ENCODE measurements at places on chromosomes 3 and 15.

- DNase-seq, result peak; percentile 2
These were observed 21.0 kb downstream of the DUOX2 start for GRCh38 chr15:45093013-45093412.

GRCh38 chr3:45597581-45597980 is 3.0 kb downstream of the LIMD1 start:
- no peak for DNase-seq

- peak; percentile 86 for DNase-seq
These were observed 5.9 kb downstream of the FLNB start for GRCh38 chr3:58013973-58014649.

GRCh38 chr3:165464736-165465135 is 268.6 kb upstream of the SLITRK3 start:
- DNase-seq, result no peak

DNA sequence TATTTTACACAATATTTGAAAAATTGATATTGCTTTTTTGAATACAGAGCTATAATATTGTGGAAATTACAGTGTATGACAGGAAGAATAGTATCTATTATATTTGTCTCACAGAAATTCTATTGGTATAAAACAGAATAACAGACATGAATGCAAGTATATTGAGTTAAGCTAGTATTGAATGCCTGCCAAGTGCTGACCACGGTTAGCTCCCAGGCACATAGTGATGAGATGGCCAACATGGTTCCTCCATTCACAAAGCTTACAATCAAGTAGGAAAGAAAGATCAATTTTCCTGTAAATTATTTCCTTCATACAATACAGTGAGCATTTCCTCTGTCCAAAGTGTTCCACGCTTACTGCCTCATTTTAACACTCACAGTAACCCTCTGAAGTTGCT is 67.6 kb downstream of the TP63 start:
- DNase-seq, result no peak

- no peak for DNase-seq
These were observed 54.3 kb downstream of the OXNAD1 start for GRCh38 chr3:16319307-16319706.

DNA sequence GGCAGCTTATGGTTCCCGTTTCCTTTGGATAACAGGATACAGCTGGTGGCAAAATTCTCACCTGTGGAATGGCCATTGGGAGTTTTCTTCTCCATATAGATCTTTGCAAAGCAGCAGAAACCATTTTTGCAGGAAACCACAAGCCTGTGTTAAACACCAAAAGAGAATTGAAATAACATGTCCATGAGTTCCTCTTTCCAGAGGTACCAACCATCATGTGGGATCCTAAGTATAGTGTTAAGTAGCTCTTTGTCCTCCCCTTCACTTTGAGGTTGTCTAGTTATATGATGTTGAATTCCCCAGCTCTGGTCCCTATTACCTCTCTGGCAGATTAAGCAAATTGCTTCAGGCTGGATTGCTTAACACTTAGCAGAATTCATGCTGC is 94.9 kb downstream of the AKAP13 start:
- DNase-seq, result no peak

GRCh38 chr15:97961067-97961954 is 808 bp downstream of the ARRDC4 start:
- DNase-seq, result peak; percentile 46

- no peak for DNase-seq
These were observed 41.0 kb upstream of the IREB2 start for GRCh38 chr15:78396976-78397375.

GRCh38 chr3:188689101-188689574 is 482.6 kb upstream of the TPRG1 start:
- DNase-seq, result no peak

- DNase-seq, result no peak
These were observed 145.0 kb upstream of the GAP43 start for GRCh38 chr3:115478359-115478758.

DNA sequence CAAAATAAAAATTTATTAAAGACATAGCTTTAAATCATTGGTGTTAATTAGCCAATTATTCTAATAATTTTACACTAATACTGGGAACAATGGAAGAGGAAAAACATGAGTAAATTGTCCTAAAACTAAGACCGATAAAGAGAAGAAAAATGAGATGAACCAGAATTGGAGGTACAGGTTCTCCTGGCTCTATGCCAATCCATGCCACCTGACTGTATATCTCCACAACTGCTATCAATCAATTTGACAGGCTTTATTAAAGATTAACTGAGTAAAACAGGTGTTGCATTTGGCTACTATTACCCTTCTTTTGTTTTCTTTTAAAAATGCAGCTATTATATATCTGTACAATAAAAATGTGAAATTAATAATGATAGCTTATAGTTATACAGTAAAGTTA is 850.0 kb downstream of the CADM2 start:
- DNase-seq, result no peak

DNA sequence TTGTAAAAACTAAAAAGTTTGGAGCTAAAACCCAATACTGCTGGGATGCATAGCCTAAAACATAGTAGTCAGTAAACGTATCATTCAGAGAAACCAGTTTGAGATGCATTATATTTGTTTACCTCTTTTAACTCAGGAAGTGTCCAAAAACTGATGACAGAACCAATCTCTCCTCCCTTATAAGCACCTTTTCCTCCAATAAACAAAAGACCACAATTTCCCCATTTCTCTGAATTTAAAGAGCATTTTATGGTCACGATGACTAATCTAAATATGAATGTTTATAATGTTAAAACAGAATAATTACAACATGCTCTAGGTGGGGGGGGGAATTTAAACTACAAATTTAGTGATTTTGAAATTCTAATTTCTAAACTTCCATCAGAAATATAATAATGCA is 58.5 kb downstream of the CEP63 start:
- no peak for DNase-seq

DNA sequence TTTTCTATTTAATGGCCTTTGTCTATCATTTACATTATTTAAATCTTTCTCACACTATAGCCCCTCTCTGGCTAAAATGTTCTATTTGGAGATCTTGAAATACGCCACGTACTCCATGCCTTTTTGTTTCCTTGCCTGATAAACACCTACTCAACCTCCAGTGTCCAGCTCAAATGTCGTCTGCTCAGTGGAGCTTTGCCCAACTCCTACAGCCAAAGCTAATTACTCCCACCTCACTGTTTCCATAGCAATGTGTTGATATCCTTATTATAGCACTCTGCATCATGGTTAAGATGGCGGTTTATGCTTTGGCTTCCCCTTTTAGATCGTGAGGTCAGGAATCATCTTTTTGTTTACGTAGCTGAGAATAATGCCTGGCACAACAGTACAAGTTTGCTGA is 55.9 kb downstream of the NGLY1 start:
- no peak for DNase-seq

GRCh38 chr3:148211725-148212124 is 486.0 kb upstream of the AGTR1 start:
- no peak for DNase-seq

DNA sequence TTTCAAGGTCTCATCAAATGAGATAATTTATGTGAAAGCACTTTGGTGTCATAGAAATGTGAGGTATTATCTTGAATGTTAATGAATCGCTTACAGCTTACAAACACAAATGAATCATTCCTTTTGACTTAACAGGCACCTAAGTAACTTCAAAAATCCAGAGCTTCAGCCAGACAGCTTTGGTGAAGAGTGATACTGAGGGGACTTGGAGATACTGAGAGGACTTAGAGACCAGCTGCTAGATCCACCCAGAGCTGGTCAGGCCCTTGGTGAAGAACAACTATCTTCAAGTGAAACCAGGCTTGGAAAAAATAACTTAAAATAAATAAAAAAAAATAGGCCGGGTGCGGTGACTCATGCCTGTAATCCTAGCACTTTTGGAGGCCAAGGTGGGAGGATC is 16.2 kb upstream of the ZFYVE19 start:
- no peak for DNase-seq

DNA sequence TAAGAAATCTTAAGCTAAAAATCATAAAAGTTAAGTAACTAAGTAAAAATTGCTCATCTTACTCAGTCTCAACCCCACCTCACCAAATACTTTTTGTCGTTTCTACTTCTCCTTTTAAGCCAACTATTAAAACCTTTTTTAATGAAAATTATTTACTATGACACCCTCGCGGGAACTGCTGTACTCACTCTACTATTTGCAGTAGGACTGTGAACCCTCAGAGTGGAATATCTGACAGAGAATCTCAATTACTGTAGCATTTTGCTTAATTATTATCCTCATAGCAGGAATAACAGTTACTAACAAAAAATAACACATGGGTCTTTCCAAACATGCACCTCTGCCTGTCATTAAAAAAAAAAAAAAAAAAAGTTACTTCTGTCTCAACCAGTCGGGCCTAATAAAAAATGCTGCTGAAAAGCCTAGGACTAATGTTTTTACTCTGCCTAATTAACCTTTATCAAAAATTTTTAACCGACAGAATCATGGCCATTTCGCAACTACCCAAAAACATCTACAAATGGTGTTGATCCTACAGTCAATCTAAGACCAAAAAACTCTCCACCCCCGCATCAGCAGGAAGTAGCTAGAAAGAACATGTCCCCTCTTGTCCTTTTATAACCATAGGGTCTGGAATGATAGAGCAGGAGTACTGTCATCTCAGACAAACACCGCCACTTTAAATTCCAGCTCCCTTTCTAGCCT is 10.2 kb downstream of the ALDH1L1 start:
- no peak for DNase-seq

GRCh38 chr15:22961762-22962161 is 18.4 kb downstream of the CYFIP1 start:
- no peak for DNase-seq

DNA sequence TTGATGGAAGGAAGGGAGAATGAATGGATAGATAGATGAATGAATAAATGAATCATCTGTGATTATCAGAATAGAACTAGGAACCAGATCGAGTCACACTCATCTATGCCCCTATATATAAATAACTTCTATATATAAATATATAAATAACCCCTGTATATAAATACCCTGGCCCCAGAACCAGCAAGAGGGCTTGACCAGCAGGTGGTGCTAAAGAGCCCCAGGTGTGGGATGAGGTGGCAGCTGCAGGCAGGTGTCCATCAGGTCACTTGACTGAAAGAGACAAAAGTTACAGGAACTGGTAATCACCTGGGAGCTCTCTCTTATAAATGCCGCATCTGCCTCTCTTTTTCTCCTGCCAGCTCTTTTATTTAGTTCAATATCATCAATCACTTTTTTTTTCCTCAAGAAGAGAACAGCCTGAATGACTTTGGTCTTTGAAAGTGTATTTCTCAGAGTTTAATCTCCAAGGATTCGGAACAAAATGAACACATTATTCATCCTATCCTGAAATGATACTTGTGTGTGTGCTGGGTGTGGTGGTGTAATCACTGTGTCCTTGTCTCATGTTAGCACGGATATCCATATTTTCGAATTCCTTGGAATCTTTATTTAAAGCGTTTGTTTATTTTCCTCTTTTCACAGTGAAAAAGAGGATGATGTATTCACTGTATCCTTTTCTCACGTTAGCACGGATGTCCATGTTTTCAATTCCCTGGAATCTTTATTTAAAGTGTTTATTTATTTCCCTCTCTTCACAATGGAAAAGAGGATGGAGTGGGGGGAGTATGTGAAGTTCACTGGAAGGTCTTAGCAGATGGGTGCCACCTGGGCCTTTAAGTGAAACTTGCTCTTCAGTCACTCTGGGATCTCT is 35.4 kb upstream of the ATG7 start:
- DNase-seq, result peak; percentile 33

GRCh38 chr3:40042752-40043443 is 233.5 kb downstream of the MYRIP start:
- no peak for DNase-seq

DNA sequence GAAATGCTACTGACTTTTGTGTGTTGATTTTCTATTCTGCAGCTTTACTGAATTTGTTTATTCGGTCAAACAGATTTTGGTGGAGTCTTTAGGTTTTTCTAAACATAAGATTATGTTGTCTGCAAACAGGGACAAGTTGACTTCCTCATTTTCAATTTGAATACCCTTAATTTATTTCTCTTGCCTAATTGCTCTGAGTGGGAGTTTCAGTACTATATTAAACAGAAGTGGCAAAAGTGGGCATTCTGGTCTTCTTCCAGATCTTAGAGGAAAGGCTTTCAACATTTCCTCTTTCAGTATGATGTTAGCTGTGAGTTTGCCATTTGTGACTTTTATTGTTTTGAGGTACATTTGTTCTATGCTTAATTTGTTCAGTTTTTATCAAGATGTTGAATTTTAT is 268.5 kb downstream of the WNT5A start:
- DNase-seq, result no peak

- no peak for DNase-seq
These were observed 134.6 kb upstream of the PDZRN3 start for GRCh38 chr3:73759297-73759711.

- DNase-seq, result peak; percentile 85
These were observed 99.0 kb downstream of the ST8SIA2 start for GRCh38 chr15:92492551-92493115.

GRCh38 chr3:14630404-14631100 is 21.0 kb upstream of the CCDC174 start:
- no peak for DNase-seq

DNA sequence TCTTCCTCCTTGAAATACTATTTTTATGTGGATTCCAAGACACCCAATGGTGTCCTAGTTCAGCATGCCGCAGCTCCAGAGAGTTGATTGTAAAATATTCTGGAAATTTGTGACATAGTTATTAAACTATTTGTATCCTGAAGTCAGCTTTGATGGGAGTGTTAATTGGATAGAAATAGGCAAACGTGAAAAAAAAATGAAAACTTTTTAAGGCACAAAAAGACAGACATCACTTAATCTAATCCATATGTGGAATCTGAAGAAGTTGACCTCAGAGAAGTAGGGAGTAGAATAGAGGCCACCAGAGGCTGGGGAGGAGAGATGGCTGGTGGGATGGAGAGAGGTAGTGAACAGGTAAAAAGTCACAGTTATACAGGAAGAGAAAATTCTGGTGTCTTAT is 704.2 kb downstream of the ROBO1 start:
- no peak for DNase-seq

DNA sequence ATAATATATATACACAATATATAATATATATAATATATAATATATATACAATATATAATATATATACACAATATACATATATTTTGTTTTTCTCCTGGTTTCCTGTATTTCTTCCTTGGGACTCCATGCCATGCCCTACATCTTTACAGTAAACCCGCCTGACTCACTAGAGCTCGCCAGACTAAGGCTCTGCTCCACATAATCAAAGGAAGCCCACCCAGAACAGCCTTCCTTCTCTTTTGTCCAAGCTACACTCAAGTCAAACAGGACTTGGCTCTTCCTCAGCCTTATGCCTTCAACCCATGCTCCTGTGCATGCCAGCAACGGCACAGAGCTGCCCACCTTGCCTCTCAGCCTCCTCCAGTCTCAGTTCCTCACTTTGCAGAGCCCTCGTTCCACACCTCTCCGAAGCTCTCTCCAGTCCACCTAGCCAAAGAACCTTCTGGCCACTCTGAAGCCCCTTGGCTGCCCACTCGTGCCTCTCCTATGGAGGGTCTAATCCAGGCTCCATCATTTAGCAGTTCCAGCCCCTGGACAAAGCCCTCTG is 109.1 kb downstream of the RFTN1 start:
- DNase-seq, result no peak

- peak; percentile 89 for DNase-seq
These were observed 41.1 kb downstream of the LYZL4 start for GRCh38 chr3:42369304-42369703.

Measured in right hindlimb (tissue), 1 donor.